Kasumi-1 (cell line): ENCODE measurements at places on chromosomes 2 and 18.
A peak's percentile ranks its signal among the peaks of the same experiment; 100 is the strongest.

- DNase-seq, result no peak
Observed at GRCh38 chr2:237092920-237093781, 7.5 kb downstream of the COPS8 start.

DNA sequence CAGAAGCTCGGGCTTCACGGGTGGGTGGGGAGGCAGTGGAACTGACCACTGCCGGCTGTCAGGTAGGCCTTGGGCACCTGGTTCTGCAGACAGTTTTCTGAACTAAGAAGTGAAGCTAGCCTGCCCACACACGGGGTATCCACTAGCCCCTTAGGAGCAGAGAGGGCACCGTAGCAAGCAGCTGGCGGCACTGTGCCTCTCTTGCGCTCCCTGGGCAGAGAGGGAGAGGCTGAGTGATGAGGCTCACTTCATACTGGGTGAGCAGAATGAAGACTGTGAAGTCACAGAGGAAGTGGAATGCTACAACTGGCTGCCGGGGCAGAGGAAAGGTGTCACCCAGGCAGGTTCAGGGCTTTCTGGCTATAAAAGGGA lies 753 bp downstream of the ITPRIPL1 start:
- peak; percentile 30 for DNase-seq

GRCh38 chr2:176794392-176794791 lies 418.2 kb upstream of the HNRNPA3 start:
- no peak for DNase-seq

- no peak for DNase-seq
Observed at GRCh38 chr18:58532298-58532697, 96.6 kb downstream of the ALPK2 start.

GRCh38 chr18:43680096-43680495 lies 402.8 kb upstream of the SYT4 start:
- no peak for DNase-seq

DNA sequence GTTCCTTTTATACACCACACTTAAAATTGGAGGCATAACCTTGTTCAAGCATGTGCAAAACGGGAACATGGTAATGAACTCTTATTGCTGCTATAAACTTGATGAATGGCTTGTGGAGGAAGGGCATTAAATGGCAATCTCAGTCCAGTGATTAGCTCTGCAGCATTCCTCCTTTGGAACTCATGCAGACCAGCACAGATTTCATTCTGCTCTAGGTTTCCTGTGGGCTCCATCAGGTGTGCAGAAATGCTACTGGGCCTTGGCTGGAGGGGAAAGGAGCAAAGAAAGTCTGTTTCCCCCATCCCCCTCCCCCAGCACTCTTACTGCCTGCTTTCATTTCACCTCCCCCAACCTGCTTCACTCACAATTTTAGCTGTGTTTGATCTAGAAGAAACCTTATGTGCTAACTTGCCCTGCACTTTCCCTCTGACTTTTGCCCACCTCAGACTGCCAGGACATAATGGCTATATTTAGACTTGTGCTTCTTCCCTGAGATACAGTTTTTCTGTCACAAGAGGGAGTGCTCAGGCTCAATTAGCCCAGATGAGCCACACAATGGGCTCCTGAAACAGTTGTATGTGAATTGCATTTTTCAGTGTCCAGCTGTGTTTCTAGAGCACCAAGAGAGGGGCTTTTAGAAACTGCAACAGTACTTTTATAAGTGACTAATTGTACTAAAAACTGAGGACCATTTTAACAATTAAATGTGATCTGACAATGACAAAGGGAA lies 109.8 kb downstream of the FSHR start:
- peak; percentile 13 for DNase-seq

- DNase-seq, result no peak
Observed at GRCh38 chr2:161033059-161033660, 127.1 kb upstream of the TANK start.

- DNase-seq, result no peak
Observed at GRCh38 chr2:23689131-23689700, 237.7 kb downstream of the ATAD2B start.

GRCh38 chr2:155125585-155126230 lies 427.2 kb downstream of the KCNJ3 start:
- DNase-seq, result no peak

- DNase-seq, result peak; percentile 43
Observed at GRCh38 chr18:13536578-13536977, 189.8 kb downstream of the FAM210A start.

DNA sequence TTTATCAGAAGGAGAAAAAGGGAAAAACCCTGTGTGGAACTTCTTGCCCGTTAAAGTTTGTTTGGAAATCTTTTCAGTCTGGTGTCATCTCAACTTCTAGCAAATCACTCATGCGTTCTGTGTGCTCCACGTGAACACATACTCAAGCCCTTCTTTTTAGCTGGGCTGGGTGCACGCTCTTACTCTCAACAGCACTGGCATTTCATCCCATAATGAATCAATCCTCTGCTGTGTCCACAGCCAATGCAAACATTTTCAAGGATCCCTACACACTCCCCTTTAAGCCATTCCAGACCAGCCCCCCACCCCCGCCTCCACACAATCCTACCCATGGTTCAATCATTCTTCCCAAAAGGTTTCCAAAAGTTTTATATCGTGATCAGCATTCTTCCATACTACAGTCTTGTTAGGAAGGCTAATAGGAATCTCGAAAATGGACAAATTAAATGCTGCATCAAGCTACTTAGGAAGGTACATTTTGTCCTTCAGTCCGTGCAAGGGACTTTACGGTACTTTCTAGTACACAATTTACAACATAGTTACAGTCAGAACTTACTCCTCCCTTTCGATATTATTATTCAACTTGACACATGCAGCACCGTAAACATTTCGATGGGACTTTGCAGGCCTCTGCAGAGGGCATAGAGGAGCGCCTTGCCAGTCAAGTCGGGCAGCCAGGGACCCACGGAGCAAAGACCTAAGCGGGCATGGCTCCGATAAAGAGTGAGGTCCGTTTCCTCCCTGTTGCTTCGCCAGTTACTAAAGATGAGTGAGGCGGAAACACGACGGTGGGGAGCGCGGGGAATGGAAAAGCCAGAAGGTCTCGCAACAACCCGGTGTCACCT lies 1.4 kb downstream of the PTGR3 start:
- peak; percentile 19 for DNase-seq
